Activated CD8-positive, alpha-beta memory T cell treated with anti-CD3 and anti-CD28 coated beads, Interleukin-2, amount 50 U/mL, for 4 hours (primary cell): ENCODE measurements at places on chromosomes 2 and 18.
A peak's percentile ranks its signal among the peaks of the same experiment; 100 is the strongest.

DNA sequence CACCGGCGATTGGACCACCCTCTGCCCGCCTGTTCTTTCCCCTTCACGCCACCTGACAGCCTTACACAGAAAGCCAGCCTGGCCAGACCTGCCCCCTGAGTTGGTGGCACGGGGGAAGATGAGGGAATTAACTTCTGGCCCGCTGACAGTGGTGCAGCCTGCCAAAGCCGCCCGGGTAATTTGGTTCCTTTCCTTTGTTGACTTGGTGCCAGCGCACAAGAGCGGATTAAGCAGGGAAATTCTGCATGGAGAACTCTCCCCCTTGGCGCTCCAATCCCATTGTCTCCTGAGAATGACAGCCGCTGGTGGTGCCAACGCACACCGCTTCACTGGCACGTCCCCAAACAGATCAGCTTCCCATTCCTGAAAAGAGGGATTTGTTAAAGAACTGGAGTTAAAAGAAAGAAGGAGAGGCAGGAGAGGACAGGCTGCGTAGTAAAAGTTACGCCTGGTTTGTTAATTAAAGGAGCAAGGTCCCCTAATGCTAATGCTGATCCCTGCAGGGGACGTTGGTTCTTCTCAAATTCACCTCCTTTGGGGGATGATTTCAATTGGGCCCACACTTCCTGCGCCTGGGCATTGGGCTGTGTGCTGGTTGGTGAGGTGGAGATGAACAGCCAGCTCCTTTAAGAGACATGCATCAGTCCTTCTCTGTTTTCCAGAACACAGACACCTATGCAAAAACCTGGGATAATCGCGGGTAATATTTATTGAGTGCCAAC, 286.8 kb downstream of the MYCN start:
- no peak for DNase-seq

- DNase-seq = no peak
Measured at GRCh38 chr18:79460481-79461300, 65.0 kb downstream of the NFATC1 start.

- DNase-seq = no peak
Measured at GRCh38 chr2:164898475-164898874, 56.9 kb downstream of the SLC38A11 start.

DNA sequence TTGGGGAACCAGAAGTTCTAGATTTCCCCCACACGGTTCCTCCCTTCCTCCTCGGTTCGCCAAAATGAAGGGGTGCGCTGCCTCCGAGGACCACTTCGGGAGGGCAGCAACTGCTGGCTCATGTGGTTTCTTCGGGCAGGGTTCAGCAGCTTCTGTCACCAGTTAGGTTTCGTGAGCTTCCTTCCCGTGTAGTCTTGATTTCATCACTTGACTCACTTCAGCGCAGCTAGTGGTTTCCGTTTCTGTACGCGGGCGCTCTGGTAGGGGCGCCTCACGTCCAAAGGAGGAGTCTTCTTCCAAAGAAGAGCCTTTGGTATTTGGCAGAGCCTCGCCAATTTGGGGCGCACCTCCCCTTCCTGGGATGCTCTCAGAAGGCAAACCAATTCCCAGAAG, 485 bp upstream of the GALNT3 start:
- peak; percentile 40 for DNase-seq

DNA sequence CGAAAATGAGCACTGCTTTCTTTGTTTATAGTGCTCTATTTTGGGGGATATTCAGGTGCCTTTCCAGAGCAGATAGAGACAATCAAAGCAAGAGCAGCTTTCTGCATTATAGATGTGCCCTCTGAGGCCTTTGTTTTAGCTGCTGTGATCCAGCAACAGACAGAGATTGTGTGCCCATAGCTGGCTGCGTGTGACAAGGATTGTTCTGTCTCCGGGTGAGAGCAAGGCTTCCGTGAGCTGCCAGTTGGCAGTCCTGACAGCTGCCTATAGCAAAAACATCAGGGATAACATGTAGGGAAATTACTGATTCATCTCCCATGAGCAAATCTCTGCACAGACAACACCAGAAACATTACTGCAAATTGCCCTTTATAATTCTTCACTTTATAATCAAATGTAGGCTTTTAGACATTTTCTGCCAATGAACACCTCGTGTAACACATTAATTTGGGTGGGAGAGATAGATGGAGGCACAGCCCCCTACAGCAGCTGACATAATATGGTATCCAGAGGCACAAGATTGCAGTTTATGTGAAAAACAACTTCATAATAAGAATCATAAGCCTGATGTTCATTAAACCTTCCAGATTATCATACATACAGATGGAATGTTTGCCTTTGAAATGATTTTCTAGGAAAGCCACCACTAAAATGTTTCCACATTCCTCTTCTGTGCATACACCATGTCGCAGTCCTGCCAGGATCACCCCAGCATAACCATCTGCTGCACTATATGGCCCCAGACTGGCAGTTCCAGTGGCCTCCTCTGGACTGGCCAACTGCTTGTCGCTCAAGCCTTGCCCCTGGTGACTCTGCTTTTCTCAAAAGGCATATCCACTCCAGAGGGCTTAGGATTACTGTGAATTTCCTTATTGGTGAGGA, 131.2 kb downstream of the TRIB2 start:
- DNase-seq = no peak

DNA sequence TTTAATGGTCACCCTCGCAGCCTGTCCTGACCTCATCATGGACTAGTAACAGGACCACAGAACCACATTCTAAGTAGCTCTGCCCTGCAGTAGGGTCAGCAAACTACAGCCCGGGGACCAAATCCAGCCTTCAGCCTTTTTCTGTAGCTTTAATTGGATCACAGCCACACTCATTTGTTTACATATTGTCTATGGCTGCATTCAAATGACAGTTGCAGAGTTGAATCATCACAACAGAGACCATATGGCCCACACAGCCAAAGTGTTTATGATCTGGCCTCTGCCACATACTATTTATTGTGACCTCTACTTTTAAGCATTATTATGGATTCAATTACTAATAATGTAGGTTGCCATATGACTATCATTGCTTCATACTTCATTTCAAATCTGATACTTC, 47.7 kb downstream of the MAP3K19 start:
- DNase-seq = no peak
